ENCODE measurements at places on chromosomes 11 and 22. TPM values are rescaled to one million over a fixed set of nuclear protein-coding genes. Genes with fewer than 3 reads are reported as not detected.

Gene SCN4B
- total RNA-seq, result not detected

Gene NNMT
- 332 TPM for total RNA-seq

Gene NLRP6
- not detected for total RNA-seq

Gene DTX4
- total RNA-seq, result 4.4 TPM
